Amygdala (tissue), 56 donors: ENCODE measurements at places on chromosomes 3 and 15.
A peak's percentile ranks its signal among the peaks of the same experiment; 100 is the strongest.

GRCh38 chr15:47717036-47717612 is at the start of gene SEMA6D:
SEMA6D (plus strand) TSS chr15:47717505; CDS start chr15:47759799, 42,294 bp downstream.
- peak; percentile 58 for DNase-seq

DNA sequence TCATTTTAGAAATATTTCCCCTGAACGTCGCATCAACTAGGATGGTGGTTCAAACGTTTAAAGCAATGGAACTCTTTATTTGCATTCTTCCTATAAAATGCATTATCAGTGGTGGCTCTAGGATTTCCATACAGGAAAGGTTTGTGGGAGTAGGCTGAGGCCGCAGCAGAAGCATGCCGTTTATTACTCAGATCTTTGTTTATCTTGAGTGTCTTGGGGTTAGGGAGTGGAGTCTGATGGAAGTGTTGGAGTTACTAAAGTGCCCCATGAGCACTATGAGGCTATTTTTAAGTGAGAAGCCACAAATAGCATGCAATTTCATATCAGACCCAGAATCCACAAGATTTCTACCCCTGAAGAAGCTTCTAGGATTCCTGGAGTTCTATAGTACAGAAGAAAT is 26.2 kb downstream of the ATOSA start:
- no peak for DNase-seq

GRCh38 chr3:45571969-45572368 is 22.6 kb upstream of the LIMD1 start:
- no peak for DNase-seq

GRCh38 chr15:40807888-40808461 is 702 bp upstream of the DNAJC17 start:
- DNase-seq, result no peak

DNA sequence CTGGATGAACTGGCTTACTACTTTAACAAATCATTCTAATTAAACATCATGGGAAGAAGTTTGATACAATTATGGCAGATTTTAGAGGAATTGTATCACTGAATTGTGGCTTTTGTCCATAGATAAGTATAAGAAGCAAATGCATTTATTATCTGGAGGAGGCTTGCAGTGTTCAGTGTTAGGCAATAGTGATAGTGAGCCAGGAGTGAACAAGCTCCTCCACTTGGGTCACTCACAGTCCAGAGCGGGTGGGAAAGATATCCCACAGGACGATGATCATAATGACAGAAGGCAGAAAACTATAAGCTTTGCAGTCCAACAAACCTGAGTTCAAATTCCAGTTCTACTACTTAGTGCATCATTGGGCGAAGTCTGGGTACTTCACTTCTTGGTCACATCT is 64.0 kb upstream of the VILL start:
- DNase-seq, result no peak

DNA sequence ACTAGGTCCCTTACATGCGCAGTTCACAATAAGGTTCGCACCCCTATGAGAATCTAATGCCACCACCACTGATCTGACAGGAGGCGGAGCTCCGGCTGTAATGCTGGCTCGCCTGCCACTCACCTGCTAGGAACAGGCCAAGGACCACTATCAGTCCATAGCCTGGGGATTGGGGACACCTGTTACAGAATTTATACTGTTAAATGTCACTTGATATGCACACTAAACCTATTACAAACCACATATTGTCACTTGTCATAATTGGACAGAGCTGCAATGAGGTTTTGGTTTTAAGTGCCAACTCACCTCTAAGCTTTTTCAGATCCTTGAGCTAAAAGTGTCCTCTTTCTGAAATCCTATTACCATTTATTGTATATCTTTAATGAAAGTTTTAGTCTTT is 507.9 kb upstream of the TPRG1 start:
- DNase-seq, result no peak

DNA sequence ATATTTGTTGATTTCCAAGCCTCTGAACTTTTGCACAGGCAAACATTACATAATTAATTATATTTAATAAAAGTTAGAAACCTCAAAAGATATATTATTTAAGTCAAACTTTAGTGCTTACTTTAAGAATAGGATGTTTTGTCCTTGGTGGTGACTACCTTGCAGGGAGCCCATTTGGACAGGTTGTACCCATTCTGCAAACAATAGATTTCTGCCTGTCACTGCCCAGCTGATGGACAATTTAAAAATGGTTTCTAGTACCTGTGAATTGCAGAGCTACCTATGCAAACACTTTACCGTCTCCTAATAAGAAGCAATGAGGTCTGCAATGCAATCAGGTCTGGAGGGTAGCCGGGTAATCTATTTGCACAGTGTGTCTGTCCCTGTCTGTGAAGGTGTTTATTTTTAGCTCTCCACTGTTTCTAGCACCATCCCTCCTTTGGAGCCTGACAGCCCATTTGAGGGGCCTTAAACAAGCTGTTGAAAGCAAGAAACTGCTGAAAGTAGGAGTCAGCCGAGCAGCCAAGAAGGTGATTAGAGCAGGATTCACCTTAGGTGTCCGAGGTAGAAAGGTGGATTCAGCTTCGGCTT is 556.2 kb upstream of the CFAP20DC start:
- DNase-seq, result no peak

- no peak for DNase-seq
Measured at GRCh38 chr15:25989327-25989726, 126.2 kb upstream of the ATP10A start.

GRCh38 chr15:43463507-43463906 is 29.4 kb downstream of the TP53BP1 start:
- DNase-seq, result no peak

GRCh38 chr3:183991403-183991802 is 26.3 kb downstream of the ABCC5 start:
- no peak for DNase-seq

DNA sequence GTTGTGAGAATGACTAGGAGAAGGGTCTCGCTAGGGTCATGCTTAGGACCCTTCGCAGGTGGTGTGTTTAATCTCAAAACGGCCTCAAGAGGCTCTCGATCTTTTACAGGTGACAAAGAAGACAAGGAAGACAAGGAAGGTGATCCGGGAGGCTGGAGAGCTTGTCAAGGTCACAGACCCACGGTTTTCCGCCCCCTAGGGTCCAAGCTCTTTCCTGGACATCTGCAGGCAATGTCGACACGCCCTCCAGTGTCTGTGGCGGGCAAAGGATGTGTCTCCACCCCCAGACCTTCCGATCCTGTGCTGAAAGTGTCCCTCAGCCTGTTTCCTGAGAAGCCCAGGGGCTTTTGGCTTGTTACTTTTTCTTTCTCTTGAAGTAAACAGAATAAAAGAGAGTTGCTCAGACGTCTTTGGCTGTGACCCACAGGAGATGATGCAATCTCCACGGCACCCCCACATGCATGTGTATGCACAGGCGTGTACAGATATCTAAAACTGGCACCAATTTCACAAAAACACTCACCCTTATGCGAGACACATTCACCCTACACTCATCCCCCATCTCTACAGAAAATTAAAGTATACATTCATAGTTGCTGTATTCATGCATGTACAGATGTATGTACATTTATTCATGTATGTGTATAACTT is 108.8 kb downstream of the KLF13 start:
- DNase-seq, result peak; percentile 34

DNA sequence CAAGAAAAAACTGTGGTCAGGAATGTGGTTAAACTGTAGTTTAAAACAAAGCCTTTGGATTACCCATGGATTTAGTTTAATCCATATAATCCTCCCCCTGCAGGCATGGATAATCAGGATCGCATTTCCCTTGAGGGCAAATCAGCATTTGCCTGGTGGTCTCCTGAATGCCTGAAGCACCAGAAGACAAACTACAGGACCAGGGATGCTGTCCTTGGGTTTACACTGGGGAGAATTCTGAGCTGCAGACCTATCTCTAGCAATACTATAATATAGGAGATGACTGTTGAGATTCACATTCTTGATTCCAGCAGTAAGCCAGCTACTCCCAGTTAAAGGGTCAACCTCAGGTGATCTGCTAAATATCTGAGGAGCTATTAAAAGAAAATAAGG is 10.6 kb downstream of the PIK3CB start:
- no peak for DNase-seq

DNA sequence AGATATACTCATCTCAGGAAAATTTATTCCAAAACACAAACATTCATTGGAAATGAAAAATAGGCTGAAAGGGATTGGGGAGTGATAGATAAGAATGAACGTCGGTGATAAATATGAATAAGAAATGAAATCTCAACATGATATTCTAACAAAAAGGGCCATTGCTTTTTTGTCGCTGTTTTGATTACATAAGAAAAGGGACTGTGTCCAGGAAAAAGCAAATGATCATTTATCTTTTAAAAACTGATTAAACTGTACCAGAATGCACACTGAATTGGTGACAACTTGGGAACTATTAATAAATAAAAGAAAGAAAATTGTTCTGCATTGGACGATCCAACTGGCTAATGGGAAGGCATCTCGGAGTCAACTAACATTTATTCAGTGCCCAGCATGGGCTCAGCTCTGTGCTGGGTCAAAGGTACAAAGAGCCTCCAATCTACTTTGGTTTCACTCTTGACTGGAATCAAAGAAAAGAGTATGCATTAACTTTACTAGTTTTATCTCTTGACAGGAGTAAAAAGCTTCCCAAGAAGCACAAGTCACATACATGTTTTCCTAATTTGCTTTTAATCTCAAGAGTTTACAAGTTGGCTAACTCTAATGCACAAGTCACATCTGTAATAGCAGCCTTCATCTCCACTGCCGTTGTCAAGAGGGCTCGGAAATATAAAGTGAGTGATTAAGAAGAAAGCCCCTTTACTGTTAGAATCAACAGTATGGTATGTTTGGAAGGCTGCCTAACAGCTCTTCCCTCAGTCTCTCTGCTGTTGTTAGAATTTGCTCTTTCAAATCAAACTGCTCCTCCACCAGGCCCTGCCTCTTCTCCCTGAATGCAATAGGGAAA is 280.0 kb downstream of the IGSF11 start:
- no peak for DNase-seq

GRCh38 chr15:47523681-47524475 is 193.4 kb upstream of the SEMA6D start:
- DNase-seq, result no peak

DNA sequence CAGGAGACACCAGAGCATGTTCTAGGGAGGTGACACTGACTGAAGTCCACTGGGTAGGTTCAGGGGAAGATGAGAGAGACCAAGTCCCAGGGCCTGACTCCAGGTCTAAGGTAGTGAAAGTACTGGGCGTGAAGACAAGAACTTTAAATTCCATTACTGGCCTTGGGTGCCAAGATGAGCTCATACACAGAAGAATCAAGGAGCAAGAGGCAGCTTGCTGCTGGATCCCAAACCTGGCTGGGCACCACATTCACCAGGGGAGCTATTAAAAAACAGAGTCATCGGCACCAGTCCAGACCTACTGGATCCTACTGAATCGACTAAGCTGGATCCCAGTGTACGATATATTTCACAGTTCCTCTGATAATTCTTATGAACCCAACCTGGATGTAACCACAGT is 42.1 kb upstream of the ATG7 start:
- DNase-seq, result no peak

DNA sequence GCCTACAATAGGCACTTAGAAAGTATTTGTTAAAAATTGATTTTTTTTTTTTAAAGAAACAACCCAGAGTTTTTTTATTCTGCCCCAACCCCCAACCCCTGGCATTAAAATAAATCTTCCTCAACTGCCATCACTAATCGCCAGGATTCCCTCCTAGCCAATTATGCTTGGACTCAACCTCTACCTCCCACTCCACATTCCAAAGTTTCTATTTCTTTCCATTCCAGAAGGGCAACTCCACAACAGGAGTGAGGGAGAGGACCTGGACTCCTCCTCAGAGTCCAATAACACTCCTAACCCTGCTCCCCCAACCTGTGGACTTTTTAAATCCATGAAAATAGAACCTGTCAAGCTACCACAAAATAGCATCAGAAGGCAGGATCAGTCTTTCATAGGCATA is 99.4 kb downstream of the ADAMTS9 start:
- DNase-seq, result no peak

- no peak for DNase-seq
Measured at GRCh38 chr3:141371882-141372281, 3.6 kb downstream of the ZBTB38 start.

DNA sequence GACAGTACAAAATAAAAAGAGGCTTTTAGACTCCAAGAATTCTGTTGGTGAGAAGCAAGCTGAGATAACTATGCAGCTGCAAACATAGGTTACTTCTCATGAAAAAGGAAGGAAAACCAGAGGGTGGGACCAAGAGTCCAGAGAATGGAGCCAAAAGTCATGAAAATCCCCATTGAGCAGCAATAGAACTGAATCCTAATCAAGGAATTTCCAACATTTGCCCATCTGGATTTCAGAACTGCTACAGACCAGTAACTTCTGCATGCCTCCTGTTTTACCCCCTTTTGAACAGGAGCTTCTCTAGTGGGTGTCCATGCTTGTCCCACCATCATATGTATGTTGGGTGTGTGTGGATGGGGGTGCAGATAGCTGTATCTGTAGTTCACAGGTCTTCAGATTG is 33.6 kb upstream of the BNC1 start:
- no peak for DNase-seq

- DNase-seq, result no peak
Measured at GRCh38 chr3:17059989-17060550, 175.3 kb downstream of the PLCL2 start.

DNA sequence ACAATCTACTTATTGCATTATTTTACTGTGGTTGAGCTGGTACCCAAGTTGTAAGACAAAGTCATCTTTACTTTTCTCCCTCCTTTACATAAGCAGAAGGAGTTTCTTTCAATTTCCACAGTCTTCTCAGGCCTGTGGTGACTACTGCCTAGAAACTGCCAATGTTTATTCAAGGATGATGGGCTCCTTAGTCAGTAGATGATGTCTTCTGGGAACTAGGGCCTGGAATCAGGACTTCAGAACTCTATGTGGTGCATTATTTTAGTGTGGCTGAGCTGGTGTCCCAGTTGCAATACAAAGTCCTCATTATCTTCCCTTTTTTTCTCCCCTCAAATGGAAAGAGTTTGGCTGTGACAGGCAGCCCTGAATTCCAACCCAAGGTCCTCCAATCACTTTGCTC is 1762.5 kb downstream of the SI start:
- DNase-seq, result no peak

DNA sequence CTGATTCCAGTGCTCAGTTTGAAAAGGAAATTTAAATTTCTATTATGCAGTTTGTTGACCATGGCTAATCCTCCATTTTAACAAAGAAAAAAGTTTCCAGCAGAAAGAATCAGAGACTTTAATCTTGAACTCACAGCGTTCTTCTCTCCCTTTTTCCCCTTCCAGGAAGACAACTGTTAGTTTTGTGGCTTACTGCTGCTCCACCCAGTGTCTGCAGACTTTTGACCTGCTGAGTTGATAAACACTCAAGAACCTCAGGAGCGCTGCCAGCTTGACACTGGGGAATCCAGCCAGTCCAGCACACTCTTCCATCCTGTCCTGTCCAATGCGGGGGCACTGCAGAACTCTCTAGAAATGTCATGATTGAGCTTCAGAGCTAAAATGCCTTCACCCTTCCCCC is 134.6 kb downstream of the LRRC28 start:
- no peak for DNase-seq

- no peak for DNase-seq
Measured at GRCh38 chr3:34024447-34025240, 226.2 kb downstream of the PDCD6IP start.

- DNase-seq, result no peak
Measured at GRCh38 chr15:60184579-60184978, 180.5 kb downstream of the FOXB1 start.

GRCh38 chr3:3798631-3799113 is 559 bp upstream of the LRRN1 start:
- DNase-seq, result no peak

- no peak for DNase-seq
Measured at GRCh38 chr3:100893590-100893989, 99.6 kb downstream of the ABI3BP start.
